ENCODE measurements at places on chromosomes 6 and 20.

GRCh38 chr6:21438986-21439352 lies 154.6 kb upstream of the SOX4 start:
- DNase-seq: no peak

DNA sequence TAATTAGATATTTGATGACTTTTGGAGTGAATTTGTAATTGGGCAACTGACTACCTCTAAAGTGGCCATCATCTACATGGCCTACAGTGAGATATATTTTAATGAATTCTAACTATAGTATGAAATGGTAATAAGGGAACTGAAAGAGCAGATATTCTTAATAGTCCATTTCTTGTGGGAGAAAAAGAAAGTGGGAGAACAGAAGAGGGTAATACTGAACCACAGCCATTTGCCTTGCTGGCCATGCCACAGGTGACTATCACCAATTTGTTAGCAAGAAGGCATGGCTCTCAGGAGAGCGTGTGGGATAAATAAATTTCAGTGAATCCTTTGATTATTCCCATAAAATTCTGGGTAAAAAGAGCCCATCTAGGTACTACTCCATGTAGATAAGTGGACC lies 1074.0 kb upstream of the MAP3K7 start:
- no peak for DNase-seq

DNA sequence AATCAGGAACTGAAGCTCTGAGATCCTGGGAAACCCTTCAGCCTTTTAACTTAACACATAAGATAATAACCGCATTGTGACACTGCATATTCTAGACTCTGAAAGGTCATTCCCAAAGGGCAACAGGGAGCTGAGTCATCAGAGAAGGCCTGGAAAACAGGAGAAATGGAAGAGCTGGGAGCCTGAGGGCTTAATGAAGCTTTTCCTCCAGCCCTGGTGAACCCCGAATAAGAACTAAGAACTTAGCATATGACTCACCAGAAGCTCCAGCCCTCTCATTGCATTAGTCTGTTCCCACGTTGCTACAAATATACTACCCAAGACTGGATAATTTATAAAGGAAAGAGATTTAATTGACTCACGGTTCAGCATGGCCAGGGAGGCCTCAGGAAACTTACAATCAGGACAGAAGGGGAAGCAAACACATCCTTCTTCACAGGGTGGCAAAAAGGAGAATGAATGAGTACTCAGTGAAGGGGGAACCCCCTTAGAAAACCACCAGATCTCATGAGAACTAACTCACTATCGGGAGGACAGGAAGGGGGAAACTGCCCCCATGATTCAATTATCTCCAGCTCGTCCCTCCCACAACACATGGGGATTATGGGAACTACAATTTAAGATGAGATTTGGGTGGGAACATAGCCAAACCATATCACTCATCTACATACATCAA lies 648.5 kb downstream of the TFAP2A start:
- peak; percentile 51 for DNase-seq

DNA sequence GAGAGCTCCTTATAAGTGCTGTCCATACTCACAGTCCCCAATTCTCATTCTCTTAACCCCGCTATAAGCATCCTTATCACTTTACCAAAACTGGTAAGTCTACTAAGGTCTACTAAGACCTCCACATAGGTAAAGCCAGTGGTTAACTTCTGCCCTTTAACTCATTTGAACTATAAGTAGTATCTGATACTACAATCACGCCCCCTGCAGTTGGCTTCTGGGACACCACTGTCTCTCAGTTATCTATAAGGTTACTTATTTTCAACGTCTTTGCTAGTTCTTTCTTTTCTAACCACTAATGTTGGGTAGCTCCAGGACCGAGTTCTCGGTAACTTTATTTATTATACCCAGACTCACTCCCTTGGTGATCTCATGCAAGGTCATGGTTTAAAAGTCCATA lies 142.6 kb downstream of the ARHGAP18 start:
- DNase-seq: no peak

DNA sequence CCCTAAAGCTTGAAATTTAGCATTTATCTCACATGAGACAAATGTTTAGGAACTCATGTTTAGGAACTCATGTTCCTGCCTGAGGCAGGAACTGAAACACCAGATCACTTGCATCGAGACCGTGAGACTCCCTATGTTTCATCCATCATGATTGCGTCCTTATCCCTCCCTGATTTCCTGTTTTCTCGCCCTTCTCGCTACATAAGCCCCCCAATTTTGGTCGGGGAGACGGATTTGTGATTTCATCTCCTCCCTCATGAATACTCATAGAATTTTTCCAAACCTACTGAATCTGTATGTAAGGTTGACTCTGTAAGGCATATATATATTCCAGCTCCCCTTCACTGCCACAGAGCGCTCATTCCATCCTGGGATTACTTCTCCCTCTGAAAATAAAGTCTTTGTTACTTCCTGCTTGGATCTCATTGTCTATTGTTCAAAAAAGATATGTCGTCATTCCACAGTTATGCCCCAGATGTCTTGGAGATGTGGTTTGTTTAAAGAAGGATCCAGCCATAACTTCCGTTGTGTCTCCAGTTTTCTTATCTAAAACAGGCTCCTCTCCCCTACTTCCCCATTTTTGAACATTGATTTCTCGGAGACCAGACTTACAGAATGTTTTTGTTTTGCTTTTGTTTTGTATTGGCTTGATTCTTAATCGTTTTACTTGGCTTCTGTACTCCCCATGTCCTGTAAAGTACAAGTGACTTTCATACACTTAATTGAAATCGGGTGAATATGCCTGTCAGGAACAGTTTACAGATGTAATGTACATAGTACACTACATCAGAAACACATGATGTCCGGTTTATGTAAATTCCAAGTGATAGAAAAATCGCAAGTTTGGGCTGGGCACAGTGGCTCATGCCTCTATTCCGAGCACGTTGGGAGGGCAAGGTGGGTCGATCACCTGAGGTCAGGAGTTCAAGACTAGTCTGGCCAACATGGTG lies 118.7 kb downstream of the HFE start:
- DNase-seq: no peak

- DNase-seq: no peak
Measured at GRCh38 chr6:27133281-27134227, 113.9 kb upstream of the PRSS16 start.

GRCh38 chr6:135013211-135013610 lies 41.4 kb downstream of the HBS1L start:
- no peak for DNase-seq

- no peak for DNase-seq
Measured at GRCh38 chr20:7500231-7500663, 440.0 kb downstream of the HAO1 start.

GRCh38 chr6:31402324-31403282 lies 792 bp upstream of the MICA start:
- DNase-seq: no peak

- DNase-seq: peak; percentile 12
Measured at GRCh38 chr6:28981431-28981832, 23.7 kb downstream of the ZNF311 start.

- DNase-seq: no peak
Measured at GRCh38 chr6:34267746-34268145, 18.9 kb upstream of the SMIM29 start.

DNA sequence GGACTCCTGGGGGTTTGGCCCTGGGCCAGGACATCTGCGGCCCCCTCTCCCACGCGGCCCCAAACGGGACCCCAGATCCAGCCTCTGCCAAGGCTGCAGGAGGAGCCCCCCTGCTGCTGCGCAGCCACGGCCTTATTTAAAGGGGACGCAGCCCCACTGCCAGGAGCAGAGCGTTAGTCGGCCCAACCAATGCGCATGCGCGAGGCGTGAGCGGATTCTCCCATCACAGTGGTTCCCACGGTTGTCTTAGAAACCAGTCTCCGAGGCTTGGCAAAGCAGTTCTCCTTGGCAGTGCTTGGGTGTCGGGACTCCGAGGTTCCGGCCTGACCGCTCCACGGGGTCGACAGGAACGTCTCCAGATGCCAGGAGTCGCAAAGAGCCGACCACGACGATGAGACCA lies 288.3 kb upstream of the ZNF337 start:
- no peak for DNase-seq

DNA sequence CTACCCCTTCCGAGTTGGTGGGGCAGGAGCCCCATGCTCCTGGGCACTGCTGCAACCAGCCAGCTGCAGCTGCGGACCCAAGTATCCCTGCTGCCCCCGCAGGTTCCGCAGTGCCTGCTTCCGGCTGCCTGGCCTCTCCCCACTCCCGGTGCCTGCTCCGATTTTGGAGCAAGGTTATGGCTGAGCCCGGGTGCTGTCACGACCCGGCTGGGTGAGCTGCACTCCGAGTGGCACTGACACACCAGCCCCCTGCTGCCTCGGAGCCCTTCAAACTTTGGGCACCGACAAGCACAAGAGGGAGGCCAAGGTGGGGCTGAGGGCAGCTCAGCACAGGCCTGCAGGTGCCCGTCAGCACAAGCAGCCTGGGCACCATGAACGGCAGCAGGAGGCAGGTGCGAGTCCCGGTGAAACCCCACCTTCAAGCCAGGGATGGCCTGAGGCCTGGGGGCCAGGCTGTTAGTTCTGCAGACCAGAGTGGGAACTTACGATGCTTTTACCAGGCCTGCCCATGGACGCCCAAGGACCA lies 25.9 kb upstream of the HACE1 start:
- no peak for DNase-seq

- no peak for DNase-seq
Measured at GRCh38 chr6:4169028-4169789, 33.8 kb upstream of the ECI2 start.

GRCh38 chr20:3084283-3084985 lies at the start of gene AVP:
Gene AVP, minus strand, starts transcription at chr20:3084724. Its CDS starts 50 bp downstream, at chr20:3084674.
- DNase-seq: no peak

- no peak for DNase-seq
Measured at GRCh38 chr20:39245685-39246311, 283.7 kb downstream of the DHX35 start.

GRCh38 chr6:13513626-13514502 lies 26.5 kb upstream of the GFOD1 start:
- no peak for DNase-seq

DNA sequence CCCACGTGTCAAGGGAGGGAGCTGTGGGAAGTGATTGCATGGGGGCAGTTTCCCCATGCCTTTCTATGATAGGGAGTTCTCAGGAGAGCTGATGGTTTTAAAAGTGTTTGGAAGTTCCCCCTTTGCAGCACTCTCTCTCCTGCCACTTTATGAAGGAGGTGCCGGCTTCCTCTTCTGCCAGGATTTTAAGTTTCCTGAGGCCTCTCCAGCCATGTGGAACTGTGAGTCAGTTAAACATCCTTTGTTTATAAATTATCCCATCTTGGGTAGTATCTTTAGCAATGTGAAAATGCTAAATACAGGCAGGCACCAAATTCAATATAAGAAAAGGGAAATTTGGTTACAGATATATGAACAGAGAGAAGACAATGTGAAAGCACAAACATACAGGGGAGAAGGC lies 96.4 kb upstream of the EPHA7 start:
- DNase-seq: no peak

DNA sequence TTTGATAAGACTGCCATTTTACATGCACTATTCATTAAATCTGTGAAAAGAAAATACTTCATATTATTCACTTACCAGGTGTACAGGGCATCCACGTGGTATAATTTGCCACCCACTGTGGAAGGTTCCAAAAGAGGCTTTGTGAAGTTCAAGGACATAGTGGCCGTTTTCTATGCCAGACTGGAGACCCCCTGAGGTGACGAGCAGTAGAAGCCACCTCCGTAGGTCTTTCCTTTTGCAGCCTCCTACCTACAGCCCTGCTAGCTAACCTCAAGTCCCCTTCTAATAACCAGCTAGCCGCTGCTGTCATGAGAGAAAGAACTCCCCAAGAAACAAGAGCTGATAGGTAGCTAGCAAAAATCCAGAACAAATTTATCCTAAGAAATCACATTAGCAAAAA lies 110.5 kb downstream of the ARHGAP18 start:
- DNase-seq: no peak

DNA sequence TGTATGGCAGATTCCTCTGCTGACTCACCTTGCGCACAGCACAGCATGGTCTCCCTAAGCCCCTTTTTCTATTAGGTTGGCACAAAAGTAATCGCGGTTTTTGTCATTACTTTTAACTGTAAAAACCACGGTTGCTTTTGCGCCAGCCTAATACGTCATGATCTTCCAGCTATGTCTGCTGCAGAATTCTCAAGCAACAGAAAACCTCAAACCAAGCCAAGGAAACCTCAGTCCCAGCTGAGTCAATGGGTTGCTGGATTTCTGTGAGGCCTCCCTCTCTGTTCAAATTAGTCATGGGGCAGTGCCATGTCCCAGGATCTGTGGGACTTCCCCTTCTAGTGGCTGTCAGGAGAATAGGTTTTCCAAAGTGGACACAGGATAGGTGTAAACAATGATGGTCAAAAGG lies 15.7 kb upstream of the ENPP1 start:
- no peak for DNase-seq

- peak; percentile 28 for DNase-seq
Measured at GRCh38 chr6:4776493-4777393, 539 bp downstream of the CDYL start.

DNA sequence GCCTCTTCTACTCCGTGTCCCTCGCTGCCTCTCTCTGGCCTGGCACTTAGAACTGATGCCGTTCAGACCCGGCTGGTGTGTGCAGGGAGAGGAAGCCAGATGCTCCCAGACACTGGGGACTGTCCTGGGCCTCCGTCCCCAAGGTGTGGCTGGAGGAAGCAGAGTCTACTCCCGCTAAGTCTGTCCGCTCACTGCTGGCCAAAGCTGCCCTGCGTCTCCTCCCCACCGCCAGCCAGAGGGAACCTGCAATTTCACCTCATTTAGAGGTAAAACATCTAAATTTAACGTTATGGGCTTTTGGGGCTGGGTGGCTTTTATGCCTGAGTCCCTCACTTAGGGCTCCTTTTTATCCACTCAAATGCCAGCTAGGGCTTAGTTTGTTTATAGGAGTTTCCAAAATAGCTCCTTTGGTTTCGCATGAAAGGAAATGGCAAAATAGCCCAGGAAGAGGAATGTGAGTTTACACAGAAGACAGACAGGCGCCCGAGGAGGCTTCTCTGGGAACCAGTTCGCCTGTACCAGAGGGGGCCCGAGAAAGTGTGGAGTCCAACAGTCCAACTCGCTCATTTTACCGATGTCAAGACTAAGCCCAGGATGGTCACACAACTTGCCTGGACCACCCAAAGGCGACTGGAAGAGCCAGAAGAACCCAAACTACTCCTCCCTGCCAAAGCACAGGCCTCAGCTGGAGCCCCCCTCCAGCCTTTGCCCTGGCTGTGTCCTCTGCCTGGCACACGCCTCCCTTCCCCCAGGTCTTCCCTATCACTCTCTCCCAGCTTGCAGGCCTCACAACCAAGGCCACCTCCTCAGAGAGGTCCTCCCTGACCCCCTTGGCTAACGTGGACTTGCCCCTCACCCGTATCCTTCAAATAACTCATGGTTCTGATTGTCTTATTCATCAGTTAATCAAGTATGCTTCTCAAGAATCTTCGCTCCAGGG lies 54.5 kb downstream of the RIPOR3 start:
- no peak for DNase-seq

GRCh38 chr20:46552460-46553420 lies 2.3 kb upstream of the OCSTAMP start:
- no peak for DNase-seq

DNA sequence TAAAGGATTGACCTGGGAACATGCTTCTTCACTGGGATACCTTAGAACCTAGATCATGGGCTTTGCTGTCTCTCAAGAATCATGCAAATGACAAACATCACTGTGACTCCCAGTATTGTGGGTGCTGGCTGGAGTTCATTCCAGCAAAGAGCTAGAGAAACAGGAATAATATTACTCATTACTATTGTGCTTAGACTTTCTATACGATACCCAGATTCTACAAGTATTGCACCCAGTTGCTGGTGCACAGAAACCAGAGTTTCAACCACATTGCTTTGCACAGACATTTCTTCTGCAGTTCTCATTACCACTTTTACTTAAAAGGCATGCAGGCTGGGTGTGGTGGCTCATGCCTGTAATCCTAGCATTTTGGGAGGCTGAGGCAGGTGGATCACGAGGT lies 220.4 kb upstream of the ZNF217 start:
- DNase-seq: no peak

GRCh38 chr6:132228894-132229293 lies 172.4 kb downstream of the MOXD1 start:
- DNase-seq: no peak

All from HTR-8/SVneo (cell line).